ENCODE measurements at places on chromosomes 2 and 18.
A peak's percentile ranks its signal among the peaks of the same experiment; 100 is the strongest.

DNA sequence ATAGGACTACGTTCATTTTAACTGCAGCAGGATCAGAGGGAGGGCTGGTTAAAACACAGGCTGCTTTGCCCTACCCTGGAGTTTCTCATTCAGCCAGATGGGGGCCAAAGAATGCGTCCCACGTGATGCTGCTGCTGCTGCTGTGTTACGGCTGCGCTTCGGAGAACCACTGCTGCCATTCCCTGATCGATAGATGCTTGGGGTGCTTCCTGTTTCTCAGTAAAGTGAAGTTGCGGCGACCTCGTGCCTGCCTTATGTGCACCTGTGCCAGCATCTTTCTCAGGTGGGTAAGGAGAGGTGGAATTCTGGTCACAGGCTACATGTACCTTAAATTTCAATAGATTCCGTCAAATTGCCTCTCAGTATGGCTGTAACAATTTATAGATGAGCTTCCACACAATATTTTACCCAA lies 24.7 kb upstream of the TOGARAM2 start:
- peak; percentile 54 for DNase-seq

- no peak for DNase-seq
Observed at GRCh38 chr2:201254081-201254730, 6.1 kb upstream of the CASP8 start.

DNA sequence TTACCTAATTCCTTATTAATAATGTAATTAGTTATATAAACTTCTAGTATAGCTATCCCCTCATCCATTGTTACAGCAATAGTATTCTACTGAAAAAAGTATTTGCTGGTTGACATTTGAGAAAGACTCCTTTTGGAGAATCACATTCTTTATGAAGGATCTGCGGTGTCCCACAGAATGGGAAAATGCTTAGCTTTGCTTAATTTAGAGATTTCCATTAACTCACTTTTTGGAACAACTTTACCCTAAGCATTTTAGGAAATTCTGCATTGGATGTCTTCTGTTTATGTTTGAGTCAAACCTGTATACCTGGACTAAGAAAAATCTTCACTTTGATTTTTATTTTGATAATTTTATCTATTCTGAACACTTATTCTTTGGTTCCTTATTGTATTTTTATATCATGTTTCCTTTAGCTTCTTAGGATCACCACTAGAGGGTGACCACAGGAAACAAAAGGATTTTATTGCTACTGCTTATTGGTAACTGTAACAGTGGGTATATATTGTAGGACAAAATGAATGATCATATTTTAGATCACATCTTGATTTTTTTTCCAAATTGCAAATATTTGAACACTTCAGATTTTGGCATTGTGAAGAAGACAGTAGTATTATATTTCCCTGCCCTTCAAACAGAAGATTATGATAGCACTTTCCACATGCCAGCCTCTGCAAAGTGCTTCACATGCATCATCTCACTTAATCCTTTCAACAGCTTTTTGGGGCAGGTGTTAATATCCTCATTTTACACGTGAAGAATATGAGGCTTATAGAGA lies 79.6 kb downstream of the MIB1 start:
- DNase-seq: peak; percentile 25

DNA sequence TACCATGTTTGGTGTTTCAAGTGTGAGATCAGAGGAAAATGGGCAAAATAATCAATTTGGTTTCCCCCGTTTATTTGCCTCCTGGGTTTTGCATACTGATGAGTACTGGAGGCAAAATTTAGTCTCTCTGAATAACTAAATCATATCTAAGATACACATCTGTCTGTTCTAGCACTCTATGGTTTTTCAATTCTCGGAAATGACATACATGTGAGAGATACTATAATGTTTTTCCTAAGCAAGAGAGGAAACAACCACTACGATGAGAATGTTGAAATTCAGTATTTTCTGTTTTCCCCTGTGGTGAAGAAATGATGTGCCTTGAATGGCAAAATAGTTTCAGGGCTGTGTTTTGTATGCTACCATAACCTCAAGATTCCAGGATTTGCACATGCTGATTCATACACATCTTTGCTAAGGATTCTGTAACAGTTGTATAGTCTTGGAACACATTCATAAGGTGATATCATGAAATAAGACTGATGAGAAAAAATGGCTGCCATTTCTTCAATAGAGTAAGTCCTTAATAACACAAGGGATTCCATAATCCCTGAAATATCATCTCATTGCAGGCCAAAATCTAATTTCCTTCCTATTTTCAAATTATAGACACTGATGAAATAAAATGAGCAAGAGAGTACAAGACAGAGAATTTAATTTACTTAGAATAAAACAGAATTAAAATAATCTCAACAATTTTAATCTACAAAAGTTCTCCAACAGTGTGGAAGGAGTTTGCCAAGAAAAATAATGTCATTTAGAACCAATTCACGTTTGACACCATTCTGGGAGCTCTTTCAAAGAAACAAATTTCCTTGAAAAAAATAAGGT lies 316.6 kb downstream of the FIGN start:
- no peak for DNase-seq

DNA sequence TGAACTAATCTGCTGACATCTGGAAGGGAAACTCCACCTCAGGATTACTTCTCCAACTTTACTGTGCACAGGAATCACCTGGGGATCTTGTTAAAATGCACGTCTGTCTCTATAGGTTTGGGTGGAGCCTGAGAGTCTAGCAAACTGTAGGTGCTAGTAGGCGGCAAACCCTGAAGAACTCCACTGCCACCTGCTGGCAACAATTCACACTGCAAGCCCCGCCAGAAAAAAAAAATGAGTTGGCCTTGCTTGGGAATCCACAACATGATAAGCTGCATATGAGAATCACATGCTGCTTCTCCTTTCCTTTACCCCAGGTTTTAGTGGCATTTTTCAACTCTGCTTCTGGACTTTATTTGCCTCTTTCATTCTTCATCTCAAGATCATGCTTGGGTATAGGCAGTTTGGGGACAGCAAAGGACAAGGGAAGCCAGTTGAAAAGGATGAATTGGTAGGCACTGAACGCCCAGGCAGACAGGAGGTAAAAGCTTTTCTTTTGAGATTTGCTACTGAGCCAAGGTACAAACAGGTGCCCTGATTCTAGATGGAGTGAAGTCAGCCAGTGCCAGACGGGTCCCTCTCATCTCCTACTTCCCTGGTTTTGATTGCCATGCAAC lies 88.8 kb downstream of the VIT start:
- peak; percentile 66 for DNase-seq

- no peak for DNase-seq
Observed at GRCh38 chr18:61766266-61766884, 126.4 kb downstream of the RNF152 start.

- no peak for DNase-seq
Observed at GRCh38 chr18:26971409-26971808, 105.9 kb upstream of the AQP4 start.

GRCh38 chr18:48488388-48488850 lies 50.4 kb upstream of the CTIF start:
- peak; percentile 91 for DNase-seq

- no peak for DNase-seq
Observed at GRCh38 chr2:173094731-173095130, 19.1 kb downstream of the MAP3K20 start.

DNA sequence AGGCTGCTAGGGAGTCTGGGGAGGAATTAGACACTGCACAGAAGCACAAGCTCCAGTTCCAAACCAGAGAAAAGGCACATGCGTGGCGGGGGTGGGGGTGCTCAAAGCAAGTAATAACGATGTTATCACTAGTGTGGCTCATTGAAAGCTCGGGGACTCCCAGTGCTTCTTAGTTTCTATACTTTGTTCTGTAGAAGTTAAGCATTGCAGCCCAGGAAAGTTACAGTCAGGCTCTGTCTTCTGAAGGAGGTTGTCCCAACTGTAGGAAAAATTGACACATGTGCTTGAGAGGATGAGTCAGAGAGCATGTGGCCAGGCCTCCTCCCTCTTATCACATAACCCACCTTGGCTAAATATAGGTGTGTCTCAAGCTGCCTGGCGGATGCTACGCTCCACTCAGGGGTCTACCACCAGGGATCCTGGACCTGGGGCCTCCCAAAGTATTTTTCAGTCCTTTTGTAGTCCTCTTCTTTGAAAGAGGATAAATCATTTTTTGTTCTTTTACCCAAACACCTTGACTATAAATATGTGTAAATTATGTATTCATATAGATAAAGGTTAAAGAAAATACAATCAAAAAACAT lies 3.8 kb downstream of the GALNT5 start:
- peak; percentile 24 for DNase-seq
